Stimulated activated CD4-positive, alpha-beta T cell treated with anti-CD3 and anti-CD28 coated beads, Interleukin-1b, Interleukin-23, amount 100 ng/mL, for 24 hours (primary cell): ENCODE measurements at places on chromosomes 4 and X.

DNA sequence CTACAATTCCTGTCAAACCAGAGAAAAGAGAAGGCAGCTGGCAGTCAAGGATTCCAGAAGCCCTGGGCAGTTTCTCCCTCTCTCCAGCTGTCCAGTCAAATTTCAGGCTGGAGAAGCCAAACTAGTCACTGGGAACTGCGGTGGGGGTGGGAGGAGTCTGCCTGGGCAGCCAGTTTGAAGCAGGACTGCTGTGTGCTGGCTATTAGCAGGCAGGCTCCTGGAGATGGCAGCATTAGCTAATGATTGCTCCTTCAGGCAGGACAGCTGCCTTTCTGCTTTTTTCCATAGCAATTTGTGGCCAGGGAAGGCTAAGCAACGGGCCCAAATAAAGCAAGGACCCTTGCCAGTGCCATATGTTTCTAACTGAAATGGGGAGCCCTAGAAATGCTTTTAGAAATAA, 44.7 kb upstream of the FGF13 start:
- no peak for DNase-seq

DNA sequence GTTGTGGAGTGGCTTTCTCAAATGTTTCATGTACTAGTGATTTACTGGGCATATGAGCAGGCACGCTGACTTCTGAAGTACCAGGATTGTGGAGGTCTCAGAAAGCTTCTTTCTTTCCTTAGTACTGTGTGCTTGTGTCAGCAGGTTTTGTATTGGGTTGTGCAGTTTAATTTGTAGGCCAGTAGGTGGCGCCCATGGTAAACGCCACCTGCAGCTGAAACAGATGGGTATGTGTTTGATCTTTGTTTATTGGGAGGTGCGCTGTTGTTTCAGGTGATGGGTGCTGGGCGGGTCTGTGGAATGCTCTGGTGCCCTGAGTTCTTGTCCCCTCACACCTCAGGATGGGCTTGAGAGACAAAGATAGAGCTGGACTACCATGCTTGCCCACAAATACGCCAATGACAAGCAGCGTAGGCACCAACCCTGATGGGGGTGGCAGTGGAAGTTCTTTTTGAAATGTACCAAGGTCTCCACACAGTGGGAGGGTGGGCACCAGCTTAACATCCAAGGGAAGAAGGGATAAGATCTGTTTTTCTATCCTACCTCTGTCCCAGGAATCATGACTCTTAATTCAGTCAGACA, 141.5 kb downstream of the RPS6KA6 start:
- no peak for DNase-seq

GRCh38 chr4:183588169-183588675, 70.8 kb downstream of the RWDD4 start:
- DNase-seq: no peak

GRCh38 chr4:37389967-37390580, 145.5 kb downstream of the NWD2 start:
- no peak for DNase-seq

DNA sequence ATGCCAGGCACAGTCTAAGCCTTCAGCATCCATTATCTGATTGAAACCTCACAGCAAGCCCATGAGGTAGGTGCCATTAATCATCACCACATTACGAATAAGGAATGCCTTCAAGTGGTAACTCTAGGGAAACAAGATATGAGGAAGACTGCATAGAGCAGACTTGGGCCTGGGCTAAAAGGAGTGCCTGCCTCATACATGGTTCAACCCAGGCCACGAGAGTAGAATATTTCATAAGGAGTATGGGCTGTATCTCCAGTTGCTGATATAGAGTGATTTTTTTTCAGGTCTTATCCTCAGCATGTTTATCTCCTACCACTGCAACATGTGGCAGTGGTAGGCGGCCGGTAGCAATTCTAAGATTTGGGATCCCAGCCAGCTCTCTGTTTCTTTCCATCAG, 51.7 kb downstream of the ATP11C start:
- DNase-seq: no peak

- no peak for DNase-seq
Observed at GRCh38 chrX:150455215-150455608, 92.1 kb downstream of the MAMLD1 start.

DNA sequence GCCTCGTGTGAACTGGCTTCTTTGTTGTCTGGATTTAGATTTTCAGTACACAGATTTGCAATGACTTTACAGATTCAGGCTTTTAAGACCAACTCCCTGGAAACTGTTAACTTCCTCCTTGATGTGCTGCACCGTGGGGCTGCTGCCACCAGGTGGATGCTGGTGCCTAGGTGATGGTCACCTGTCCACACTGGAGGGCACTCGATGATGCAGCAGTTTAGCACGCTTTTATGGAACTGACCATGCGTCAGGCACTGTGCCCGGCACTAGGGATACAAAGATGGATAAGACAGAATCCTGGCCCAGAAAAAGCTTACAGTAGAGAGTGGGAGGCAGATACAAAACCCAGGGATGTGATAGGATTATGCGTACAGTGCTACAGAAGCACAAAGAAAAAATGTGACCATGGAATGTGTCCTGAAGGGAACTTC, 180.7 kb downstream of the CEP135 start:
- no peak for DNase-seq
